ENCODE measurements at places on chromosomes 4 and X.
A peak's percentile ranks its signal among the peaks of the same experiment; 100 is the strongest.

GRCh38 chr4:5050520-5051277, 581 bp upstream of the STK32B start:
- DNase-seq, result peak; percentile 78

GRCh38 chr4:68736813-68737212, 66.4 kb upstream of the UGT2B15 start:
- no peak for DNase-seq

GRCh38 chr4:81839347-81840042, 367.8 kb upstream of the RASGEF1B start:
- DNase-seq, result no peak

GRCh38 chr4:139956507-139957017, 197.4 kb downstream of the MAML3 start:
- no peak for DNase-seq

DNA sequence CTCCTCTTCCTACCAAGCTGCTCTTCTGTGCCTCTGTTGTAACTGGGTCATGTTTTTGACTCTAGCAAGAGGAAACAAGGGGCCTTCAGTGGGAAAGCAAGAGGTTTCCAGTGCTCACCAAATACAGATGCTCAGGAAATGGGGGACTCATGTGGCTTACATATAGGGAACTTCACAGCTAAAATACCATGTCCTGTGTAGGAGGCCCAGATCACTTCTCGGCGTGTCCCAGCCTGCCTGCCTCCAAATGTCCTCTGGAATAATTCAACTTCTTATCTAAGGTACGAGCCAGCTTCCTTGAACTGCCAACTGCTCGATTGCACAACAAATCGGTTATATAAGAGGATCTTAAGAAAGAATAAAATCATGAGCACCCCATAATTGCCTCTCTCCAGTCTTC, 161.3 kb downstream of the KIT start:
- no peak for DNase-seq

DNA sequence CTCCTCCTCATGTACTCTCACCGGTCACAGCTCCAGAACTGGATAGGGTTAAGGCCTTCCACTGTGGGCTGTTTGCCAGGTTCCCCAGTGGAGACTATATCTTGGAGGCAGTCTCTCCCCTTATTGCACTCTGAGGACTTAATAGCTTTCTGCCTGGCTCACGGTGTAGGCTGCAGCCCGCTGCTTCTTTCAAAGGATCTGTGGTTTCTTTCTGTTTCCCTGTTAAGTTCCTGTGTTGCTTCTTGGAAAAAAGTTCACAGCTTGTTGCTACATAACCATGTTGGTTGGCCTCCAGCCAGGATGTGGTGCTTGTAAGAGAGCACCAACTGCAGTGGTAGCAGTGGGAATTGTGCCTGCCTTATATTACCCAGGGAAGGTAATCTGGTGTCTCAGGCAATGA, 24.9 kb upstream of the ZDHHC15 start:
- no peak for DNase-seq

DNA sequence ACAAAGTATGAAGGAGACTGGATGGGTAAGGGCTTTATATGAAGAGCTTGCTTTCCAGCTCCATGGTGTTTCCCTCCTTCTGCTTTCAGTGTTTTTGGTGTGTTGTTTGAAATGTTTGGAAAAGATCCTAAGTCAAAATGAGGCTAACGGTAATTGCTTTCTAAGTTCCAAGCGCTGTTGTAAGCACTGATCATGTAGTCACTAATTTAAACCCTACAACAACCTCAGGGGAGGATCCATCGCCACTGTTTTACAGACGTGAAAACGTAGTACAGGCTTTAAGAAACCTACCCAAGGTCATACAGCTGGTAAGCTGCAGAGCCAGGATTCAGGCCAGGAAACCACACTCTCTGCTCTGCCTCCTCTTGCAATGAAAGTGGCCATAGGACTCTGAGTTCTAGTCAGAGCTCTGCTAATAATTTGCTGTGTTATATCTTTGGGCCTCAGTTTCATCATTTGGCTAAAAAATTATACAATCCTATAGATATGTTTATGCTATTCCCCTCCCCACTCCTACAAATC, 102.9 kb upstream of the PGRMC2 start:
- no peak for DNase-seq

GRCh38 chr4:25888781-25889180, 25.2 kb upstream of the SMIM20 start:
- DNase-seq, result peak; percentile 35

DNA sequence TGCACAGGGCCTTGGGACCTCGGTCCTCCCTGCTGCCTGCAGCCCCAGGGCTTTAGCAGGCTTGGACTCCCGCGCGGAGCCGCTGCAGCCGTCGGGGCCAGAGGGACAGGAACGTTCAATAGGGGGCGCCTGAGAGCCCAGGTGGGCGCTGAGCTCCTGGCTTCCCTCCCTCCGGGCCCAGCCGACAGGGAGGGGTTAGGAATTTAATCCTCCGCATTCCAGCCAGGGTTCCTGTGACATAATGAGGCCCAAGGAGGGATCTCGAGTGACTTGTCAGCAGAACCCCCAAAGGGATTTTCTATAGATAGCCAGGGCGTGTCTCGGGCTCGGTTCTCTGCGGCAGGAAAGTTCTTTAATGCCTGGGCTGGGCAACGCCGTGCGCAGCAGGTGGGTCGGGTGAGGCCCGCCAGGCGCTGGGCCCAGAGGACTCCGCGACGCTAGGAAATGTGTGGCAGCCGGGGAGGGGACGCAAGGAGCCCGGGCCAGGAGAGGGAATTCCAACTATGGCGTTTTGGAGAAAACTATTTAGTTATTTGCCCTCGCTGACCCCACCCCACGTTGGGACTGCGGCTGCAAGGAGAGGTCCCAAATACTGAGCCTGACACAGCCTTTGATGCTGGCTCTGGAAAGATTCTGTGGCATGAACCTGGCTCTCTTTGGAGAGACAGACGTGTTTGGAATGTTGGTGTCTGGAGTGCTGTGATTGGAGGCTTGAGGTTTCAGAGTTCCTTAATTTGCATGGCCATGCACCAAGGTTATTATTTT, 285.2 kb upstream of the GATB start:
- DNase-seq, result peak; percentile 8

DNA sequence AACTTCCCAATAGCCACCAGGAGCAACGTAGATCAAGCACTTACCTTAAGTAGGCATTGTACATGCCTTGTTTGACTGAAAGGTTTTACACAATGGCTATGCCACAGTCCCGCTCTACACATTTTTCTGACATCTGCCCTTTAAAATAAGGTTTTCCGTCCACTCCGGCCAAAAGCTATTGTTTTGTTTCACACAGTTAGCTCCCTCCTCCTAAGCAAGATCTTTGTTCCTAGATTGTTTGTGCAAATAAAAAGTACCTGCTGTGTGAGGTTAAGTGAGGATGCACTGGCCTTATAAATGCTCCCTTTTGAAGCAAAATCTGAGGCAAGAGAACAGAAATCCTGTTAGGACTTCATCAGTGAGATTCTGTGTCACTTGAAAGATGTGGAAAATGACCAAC, 11.8 kb downstream of the SCD5 start:
- no peak for DNase-seq

DNA sequence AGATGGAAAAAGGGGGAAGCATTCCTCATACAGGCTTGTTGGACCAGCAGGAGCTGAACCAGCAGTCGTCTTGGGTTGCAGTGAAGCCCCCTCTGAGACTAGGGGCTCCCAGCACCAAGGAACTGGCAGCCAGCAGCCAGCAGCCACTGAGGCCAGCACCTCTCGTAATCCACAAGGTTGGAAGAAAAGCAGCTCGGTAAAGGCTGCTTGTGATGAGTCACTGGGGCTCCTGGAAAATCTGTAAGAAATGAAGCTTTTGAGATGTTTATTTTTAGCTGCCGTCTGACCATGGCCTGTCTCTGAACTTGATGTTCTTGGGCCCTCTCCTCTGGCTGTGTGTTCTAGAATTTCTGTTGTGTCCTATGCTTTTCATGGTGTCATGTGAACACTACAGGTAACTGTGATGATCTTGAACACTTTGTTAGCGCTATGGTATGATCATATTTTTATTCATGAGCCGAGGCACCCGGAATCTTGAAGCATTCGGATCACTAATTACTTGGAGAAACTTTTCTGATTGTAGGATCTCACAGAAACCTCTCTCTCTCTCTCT, 18.6 kb downstream of the CLCN4 start:
- peak; percentile 27 for DNase-seq

- DNase-seq, result no peak
These were observed 1018.3 kb upstream of the LCORL start for GRCh38 chr4:19039816-19040215.

GRCh38 chr4:108203377-108203776, 34.6 kb upstream of the LEF1 start:
- no peak for DNase-seq

DNA sequence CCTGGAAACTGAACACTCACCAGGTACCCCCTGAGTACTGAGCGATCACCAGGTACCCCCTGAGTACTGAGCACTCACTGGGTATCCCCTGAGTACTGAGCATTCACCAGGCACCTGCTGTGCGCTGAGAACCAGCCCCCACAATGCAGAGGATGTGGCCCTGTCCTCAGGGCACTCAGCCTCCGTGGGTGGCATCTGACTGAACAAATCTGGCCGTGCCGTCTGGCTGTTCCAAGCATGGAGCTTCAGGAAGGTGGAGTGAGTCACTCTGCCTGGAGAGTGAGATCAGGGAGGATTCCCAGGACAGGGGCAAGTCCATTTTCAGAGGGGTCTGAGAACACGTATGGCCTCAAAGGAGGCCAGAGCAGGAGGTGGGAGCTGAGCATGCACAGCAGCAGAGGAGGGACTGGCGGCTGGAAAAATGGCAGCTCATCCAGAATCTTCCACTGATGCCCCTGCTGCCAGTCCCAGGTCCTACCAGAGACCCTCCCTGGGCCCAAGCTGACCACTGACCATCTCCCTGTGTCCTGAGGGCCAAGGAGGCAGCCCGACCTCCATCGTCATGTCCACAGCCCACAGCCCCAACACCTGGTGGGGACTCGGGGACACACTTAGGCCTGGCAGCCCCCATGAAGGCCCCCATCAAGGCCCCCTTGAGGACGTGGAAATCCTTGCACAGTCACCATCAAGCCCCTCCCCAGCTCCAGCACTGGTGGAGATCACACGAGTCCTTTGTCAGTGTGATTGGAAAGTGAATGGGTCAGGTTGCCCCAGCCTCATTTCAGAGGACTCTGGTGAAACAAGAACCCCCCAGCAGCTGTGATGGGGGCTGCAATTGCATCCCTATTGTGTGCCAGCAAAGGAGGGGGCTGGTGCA, 94.1 kb downstream of the HMX1 start:
- peak; percentile 7 for DNase-seq

GRCh38 chr4:10056334-10057022, 35.2 kb upstream of the SLC2A9 start:
- DNase-seq, result no peak

DNA sequence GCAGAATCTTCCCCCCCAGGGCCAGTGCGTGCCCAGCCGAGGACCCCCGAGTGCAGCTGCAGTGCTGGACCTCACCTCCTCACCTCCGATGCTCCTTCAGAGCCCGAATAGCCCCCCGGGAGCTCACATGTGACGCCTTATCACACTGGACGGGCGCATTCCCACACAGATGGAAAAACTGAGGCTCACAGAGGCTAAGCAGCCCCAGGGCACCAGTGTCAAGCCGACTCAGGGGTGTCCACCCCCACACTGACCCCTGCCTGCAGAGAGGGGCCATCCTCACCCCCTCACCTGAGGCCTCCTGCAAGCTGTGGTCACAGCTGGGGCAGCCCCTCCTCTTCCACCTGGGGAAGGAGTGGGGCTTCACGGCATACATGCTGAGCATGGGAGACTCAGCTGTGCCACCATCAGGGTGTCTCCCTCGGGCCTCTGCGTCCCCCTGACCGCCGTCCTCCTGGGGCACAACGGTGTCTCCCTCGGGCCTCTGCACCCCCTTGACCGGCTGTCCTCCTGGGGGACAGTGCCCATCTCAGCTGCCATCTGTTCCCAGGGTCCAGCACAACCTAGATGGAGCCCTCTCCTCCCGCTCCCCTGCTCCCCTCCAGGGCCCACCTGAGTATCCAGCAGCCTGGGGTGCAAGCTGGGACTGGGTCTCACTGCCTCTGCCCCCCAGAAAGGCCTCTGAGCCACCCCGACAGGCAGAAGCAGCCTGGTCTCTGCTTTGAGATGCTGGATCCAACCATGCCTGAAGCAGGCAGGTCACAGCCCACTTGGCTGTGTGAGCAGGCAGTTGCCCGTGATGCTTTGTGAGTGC, 85.3 kb upstream of the NKX1-1 start:
- no peak for DNase-seq

- no peak for DNase-seq
These were observed 90.0 kb downstream of the KLHL13 start for GRCh38 chrX:118026631-118027030.

- DNase-seq, result no peak
These were observed 56.0 kb downstream of the MED28 start for GRCh38 chr4:17670423-17670822.

DNA sequence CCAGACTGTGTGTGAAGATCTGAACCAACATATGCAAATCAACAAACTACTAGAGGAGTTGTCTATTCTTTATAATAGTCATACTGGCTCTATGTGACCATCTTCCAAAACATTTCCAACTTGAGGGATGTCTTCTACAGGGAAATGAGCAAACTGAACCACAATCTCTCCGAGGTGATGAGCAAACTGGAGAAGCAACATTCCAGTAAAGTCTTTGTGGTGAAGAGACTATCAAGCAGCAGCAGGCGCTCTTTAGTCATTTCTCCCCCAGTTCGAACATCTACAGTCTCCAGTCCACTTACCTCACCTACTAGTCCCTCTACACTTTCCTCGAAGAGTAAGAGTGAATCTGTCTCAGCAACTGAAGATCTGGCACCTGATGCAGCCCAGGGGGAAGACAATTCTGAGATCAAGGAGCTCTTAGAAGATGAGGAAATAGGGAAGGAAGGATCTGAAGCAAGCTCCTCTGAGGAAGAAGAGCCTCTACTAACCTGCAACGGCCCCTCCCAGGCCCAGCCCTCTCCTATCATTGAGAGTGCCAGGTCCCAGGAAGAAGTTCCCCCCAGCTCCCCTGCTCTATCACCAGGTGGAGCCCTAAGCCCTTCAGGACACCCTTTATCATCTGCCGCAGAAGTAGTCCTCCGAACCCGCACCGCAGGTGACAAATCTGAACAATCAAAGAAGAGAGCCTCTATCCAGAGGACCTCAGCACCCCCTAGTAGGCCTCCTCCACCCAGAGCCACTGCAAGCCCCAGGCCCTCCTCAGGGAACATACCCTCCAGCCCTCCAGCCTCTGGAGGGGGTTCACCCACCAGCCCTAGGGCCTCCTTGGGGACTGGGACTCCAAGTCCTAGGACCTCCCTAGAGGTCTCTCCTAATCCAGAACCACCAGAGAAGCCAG, 98.1 kb downstream of the HNRNPD start:
- DNase-seq, result no peak

DNA sequence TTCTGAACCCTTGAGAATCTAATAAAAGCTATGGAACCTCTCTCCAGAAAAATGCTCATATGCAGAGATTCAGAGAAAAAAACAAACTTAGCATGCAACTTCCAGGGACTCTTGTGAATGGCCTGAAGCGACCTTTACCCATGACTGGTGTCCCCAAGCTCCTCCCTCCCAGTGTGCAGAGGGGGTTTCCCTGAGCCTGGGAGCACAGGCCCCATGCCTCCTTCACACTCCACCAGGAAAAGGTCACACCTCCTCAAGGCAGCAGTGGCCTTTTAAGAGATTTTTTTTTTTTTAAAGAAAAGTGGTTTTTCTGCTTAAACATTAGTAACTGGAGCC, 13.3 kb upstream of the UBA6 start:
- no peak for DNase-seq

- no peak for DNase-seq
These were observed at the start of gene TRIM2 for GRCh38 chr4:153204247-153204671. Gene TRIM2 (plus strand): TSS chr4:153204443. CDS start chr4:153204531, 88 bp downstream.
